ENCODE measurements at places on chromosomes 12 and 14.
A peak's percentile ranks its signal among the peaks of the same experiment; 100 is the strongest.

GRCh38 chr14:22375321-22375930 lies 213.6 kb downstream of the DAD1 start:
- DNase-seq: peak; percentile 40

GRCh38 chr12:85155791-85156190 lies 119.6 kb downstream of the LRRIQ1 start:
- DNase-seq: peak; percentile 13

DNA sequence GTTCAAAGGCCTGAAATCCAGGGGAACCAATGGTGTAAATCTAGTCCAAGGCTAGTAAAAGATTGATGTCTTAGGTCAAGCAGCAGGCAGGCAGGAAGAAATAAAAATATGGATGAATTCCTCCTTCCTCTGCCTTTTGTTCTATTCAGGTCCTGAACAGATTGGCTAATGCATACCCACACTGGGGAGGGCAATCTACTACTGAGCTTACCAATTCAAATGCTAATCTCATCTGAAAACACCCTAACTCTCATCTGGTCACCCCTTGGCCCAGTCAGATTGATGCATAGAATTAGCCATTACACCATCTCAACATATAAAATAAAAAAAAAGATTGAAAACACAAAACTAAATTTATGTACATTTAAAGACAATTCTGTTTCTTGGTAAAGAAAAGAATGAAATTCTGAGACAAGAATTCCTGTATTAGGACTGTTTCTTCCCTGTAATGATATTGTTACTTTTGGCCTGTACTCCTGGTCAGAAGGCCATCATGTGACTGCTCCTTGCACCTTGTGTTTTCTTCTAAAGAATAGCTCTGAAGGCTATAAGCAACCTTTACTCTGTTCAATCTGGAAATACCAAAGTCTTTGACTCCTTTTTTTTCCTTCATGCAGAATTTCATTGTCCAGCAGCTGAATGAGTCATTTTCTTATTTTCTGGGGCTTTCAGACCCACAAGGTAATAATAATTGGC lies 19.9 kb downstream of the CLEC6A start:
- DNase-seq: no peak

DNA sequence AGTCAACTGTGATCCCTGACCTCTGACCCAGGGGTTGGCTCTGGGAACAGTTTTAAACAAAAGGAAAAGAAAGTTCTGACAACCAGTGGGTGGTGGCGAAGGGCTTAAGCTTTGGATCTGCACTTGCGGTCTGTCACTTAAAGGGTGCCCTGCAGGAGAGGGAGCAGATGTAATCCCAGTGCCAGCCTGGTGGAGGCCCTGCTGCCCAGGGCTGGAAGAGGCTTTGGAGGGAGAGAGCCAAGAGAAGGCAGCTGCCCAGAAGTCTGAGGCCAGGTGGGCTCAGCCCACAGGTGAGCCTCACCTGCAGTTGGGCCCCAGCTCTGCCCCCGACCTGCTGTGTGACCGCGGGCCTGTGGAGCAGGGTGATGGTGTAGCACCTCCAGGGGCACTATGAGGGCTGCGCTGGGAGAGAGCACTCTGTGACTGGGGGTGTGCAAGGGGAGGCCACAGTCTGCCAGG lies 19.1 kb downstream of the SH2B3 start:
- no peak for DNase-seq

DNA sequence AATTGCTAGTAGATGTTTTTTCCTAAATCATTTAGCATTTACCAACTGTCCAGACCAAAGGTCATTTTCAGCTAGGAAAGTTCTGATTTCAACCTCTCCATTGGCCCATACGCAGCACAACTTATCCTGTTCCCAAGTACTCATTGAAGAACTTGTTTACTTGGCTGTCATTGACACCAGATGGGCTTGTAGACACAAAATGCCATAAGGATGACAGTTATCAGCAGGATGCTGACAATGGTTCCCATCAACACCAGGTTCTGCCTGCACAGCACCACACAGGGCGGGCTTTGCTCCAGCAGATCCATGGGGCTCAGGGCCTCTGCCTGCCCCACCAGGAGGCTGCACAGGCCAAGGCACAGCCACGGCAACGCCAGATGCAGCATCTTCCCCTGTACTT lies 36.5 kb upstream of the TMPRSS12 start:
- DNase-seq: no peak

DNA sequence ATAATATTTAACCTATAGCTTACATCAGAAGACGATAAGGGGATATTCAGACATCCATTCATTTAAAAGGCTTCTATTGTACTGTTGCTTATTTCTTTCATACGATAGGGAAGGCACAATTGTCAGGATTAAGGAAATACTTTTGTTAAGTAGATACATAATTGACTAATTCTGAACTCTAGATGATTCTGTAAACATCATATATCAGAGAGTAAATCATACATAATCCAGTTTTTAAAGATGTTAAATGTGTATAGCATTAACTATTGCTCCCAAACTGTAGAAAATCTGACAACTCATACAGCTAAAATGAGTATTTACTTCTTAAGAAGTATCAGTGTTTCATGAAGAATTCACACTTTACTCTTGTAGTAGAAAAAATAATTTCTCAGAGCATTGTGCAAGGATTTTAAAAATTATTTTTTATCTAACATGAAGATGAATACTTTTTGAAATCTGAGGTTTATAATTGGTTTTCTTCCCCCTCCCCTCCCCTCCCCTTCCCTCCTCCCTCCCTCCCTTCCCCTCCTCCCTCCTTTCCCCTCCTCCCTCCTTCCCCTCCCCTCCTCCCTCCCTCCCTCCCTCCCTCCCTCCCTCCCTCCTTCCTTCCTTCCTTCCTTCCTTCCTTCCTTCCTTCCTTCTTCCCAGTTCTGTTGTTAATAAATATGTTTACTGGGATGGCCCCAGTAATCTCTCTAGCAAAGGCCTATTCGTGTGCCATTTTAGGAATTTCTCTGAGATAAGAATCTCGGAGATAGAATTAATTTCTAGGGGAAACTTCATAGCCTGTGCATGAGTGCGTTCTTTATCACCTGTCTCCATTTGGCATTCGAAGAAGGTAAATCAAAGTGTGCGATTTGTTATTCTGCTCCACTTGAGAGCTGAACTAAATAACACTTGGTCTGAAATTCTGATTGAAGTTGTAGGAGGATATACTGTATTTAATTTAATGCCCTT lies 2.3 kb downstream of the NPAS3 start:
- no peak for DNase-seq

GRCh38 chr14:106390401-106390800 lies 864.0 kb downstream of the TMEM121 start:
- DNase-seq: no peak

- no peak for DNase-seq
Observed at GRCh38 chr12:56151672-56152131, 685 bp upstream of the MYL6B start.

DNA sequence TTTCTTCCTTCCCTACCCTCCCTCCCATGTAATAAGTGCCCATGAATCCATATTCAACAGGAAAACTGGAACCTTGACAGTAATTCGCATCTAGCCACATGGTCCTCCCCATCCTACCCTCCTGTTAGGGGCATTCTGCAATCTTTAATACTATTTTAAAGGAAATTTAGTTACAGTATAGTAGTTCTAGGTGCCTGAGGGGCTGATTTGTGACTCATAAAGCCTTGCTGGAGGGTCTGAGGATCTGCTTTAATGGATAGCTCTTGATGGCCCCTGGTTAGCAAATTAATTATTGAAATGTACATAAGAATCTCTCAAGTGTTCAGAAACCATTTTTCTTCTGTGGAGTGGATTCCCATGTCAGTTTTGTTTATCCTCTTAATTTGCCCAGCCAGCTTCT lies 54.1 kb downstream of the ESRRB start:
- DNase-seq: no peak

DNA sequence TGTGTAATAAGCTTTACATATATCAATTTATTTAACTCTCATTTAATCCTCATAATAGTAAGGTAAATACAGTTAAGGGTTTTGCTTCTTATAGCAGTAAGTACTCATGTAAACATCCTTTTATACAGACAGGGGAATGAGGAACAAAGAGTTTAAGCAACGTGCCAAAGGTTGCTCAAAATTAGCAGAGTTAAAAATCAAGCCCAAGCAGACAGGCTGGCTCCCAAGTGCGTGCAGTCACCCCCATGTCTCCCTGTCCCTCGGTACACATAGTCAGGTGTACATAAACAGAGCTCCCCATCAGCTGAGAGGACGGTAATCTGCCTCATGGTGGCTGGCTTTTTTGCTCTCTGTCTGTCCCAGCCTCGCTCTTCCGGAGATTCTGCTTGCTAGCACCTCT lies 126.4 kb downstream of the DERA start:
- no peak for DNase-seq

- no peak for DNase-seq
Observed at GRCh38 chr12:107581619-107582015, 104.0 kb upstream of the PWP1 start.

- DNase-seq: no peak
Observed at GRCh38 chr14:52538623-52539022, 13.7 kb downstream of the TXNDC16 start.

DNA sequence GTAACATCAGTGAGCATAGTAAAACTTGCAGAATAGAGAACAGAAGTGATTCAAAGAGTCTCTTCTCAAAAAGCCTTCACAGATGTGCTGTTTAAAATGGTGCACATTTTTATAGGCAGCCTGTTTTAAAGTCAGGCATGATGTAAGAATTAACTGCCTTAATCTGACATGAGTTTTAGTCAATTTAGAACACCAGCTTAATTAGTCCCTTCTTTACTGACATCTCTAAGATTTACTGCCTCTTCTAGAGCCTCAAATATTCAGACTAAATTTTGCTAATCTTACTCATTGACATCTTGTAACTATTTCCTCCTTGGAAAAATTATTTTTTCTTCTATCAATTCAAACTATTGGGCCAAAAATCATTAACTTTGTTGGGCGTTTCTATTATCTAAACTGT lies 782.5 kb downstream of the C12orf50 start:
- no peak for DNase-seq

GRCh38 chr14:30427846-30428245 lies 131.1 kb upstream of the G2E3 start:
- no peak for DNase-seq

DNA sequence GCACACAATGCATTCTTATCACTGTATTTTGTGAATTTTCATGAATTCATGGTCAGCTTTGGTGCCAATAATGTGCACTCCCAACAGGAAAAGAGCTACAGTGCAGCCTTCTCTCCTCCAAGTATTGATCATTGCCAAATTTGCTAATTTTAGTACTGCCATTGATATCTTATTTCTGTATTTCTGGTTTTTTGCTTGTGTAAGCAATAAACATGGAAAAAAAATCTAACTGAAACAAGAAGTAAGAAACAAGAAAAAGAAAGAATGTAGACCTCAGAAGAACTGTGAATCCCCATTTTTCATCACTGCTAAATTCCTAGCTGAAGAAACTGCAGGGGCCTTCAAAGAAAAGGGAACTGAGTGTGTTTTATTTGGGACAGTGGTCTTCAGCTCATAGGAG lies 161.2 kb downstream of the METTL25 start:
- no peak for DNase-seq

GRCh38 chr14:100140452-100141078 lies 18.9 kb downstream of the DEGS2 start:
- DNase-seq: no peak

- no peak for DNase-seq
Observed at GRCh38 chr14:31884776-31885379, 192.2 kb upstream of the ARHGAP5 start.

- DNase-seq: no peak
Observed at GRCh38 chr12:63206494-63206893, 55.5 kb upstream of the AVPR1A start.

DNA sequence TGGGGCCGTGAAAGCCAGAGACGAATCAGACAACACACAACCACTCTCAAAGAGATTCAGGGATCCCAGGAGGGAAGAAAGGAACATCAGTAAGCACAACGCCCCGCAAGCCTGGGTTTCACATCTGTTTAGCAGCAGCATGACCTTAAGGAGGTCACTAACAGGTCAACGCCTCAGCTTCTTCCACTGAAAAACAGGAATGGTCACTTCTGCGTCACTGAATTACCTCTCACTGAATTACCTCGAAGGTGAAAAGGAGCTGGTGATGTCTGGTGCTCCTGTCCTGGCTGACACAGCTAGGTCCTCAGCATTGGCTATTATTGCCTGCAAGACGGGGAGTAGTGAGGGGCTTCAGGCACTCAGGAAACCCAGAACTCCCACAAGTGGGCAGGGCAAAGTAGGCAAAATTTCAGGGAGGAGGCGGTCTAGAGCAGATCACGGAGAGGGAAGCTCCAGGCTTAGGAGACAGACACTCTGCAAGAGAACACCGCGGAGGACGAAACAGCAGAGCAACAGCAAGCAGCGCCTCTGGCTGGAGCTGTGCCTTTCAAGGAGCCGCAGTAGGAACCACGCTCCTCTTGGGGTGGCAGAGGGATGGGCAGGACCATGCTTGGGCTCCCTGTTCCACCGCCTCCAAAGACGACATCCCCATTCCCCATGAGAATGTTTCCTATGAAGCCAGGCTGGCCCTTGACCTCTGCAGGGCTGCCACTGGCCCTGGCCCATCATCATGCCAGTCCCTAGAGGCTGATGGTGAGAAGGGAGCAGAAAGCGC lies 108.4 kb downstream of the SINHCAF start:
- DNase-seq: no peak

- DNase-seq: no peak
Observed at GRCh38 chr12:75955251-75955650, 76.3 kb downstream of the PHLDA1 start.

DNA sequence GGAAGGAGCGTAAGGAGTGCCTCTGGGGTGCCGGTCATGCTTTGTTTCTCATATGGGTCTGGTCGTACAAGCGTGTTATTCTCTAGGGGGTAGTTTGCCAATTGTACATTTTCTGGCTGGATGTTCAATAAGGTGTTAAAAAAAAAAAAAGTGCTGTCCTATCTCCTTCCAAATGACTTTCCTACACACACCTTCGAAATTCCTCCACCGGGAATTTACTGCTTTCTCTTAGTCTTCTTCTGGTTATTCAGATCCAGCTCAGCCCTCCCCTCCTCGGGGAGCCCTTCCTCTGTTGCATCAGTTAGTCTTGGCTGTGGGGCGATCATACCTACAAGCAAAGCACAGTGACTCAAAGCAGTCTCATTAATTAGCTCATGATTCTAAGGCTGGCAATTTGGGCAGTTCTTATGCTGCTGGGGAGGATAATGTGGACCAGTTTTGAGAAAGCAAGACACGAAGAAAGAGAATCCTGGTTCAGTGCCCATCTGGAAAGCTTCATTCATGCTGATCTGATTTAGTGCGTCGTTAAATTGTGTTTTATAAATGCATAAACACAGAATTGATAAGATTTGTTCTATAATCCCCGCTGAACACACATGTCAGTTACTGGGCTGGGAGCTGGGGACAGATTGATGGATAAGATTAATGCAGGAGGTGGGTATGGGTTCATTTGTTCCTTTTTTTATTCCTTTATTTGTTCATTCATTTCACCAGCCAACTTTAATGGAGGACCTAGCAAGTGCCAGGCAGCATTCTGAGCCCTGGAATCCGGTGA lies 9.2 kb upstream of the CLMN start:
- no peak for DNase-seq

- DNase-seq: no peak
Observed at GRCh38 chr12:93614917-93615596, 42.6 kb downstream of the SOCS2 start.

Measured in non-pigmented ciliary epithelial cell (primary cell).